ENCODE measurements at places on chromosomes 5 and 9. TPM values are rescaled to one million over a fixed set of nuclear protein-coding genes. Genes with fewer than 3 reads are reported as not detected.

GRCh38 chr5:155765715-155766114, 561.2 kb upstream of the SGCD start:
- DNase-seq: peak; percentile 46

GRCh38 chr9:87662808-87663528, 63.0 kb upstream of the CTSL start:
- DNase-seq: no peak

GRCh38 chr5:148792744-148793143, 33.7 kb upstream of the ADRB2 start:
- no peak for DNase-seq

DNA sequence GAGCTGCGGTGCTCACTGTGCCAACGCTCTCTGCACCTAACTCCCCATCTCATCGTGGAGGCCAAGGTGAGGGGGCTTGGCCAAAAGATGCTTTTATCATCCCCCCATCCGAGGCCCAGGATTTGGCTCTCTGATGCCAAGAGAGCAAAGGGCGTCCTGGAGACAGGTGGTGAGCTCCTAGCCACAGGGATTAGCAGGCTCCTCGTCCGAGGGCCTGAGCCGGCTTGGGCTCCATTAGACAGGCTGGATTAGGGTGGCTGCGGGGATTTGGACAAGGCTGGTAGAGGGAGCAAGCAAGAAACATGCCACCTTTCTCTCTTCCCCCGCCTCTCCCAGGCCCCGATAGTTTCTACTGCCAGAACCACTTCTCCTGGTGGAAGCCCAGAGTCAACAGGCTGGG, 1.0 kb upstream of the GRM6 start:
- no peak for DNase-seq

- peak; percentile 51 for DNase-seq
Measured at GRCh38 chr9:70406434-70406862, 8.0 kb downstream of the KLF9 start.

DNA sequence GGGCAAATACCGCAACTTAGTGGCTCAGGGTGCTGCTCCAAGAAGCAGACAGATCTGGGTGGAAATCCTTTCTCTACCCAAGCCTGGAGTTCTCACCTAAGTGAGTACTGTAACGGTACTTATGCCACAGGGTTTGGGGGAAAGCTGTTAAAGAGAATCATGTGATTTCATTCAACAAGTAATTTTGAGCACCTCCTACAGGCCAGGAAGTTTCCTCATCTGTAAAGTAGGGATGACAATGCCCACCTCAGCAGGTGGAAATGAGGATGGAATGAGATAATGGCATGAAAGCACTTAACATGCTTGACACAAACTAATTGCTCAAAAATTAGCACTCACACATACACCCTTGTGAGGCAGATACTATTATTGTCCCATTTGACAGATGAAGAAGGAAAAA, 114.1 kb downstream of the JAKMIP2 start:
- no peak for DNase-seq

- no peak for DNase-seq
Measured at GRCh38 chr9:136050266-136050700, 44.8 kb downstream of the NACC2 start.

DNA sequence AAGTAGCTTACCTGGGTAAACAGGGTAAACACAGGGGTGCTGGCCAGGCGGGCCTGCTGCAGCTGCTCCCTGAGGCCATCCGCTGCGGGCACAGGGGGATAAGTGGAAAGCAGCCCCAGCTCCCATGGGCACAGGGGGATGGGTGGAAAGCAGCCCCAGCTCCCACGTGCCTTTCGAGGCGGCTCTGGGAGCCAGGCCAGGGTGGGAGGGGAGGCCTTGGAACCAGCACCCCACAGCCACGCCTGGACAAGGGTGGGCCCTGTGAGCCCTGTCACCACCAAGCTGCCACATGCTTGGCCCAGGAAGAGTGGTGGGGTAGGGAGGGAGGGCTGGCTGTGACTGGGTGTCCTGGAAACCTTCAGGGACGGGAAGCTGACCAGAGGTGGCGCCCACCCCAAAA, 7.8 kb upstream of the CARD9 start:
- DNase-seq: no peak

GRCh38 chr5:37703841-37704241, 136.0 kb downstream of the GDNF start:
- DNase-seq: no peak

GRCh38 chr5:83924171-83924570, 203.5 kb upstream of the HAPLN1 start:
- no peak for DNase-seq

DNA sequence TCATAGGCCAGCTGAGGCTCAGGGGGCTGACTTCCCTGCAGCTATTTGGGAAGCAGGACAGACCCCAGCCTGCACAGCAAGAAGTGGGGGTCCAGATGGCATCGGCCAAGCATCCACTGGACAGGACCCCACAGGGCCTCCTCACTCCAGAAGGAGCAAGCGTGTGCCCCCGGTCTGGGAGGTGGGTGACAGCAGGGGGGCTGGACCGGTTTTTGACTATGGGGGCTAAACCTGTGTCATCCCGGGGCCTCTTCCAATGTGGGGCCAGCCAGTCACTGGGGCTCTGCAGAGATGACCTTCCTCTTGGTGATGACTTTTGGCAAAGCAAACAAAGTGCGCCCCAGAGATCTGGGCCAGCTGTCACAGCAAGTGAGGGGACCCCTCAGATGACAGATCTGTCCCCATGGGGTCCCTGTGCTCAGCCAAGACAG, 163.9 kb downstream of the OLFM1 start:
- DNase-seq: no peak

- DNase-seq: no peak
Measured at GRCh38 chr5:57772512-57772911, 289.9 kb upstream of the ACTBL2 start.

DNA sequence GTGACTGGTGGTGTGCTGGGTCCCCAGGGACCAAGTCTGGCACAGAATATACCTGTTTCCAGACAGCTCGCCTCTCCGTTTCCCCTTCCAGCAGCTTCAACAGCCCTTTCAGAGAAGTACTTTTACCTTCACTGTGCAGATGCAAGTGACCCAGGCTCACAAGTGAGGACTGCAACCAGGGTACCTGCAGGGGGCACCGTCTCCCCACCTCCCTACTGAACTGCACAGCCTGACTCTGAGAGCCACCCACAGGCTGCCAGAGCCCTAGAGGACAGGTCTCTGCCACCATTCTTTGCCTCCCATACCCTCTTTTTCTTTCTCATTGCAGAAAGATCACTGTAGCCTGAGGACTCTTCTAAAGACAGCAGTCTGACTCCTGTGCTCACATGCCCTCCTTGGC, 15.4 kb downstream of the IL9 start:
- DNase-seq: no peak

GRCh38 chr9:104658496-104659195, 35.7 kb upstream of the OR13D1 start:
- no peak for DNase-seq

DNA sequence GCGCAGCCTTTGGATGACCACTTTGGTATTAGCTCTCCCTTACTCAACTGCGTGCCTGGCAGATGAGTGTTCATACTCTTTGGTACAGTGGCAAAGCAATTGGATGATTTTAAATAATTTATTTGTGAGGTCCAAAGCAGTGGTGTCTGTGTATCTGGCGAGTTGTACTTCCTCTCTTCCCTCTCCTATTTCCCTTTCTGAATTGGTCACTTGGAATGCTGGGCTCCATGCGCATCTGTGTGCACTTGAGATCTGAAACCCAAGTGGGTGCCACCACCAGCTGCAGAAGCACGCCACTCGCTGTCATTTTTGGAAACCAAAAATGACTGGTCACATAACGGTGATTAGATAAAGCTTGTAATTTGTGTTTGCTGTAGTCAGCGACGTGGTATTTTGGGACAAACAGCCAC, 386.0 kb upstream of the KLF4 start:
- no peak for DNase-seq

GRCh38 chr9:115154617-115155016, 36.7 kb upstream of the TNC start:
- DNase-seq: no peak

GRCh38 chr5:137231540-137231939, 267.6 kb downstream of the SPOCK1 start:
- DNase-seq: no peak

DNA sequence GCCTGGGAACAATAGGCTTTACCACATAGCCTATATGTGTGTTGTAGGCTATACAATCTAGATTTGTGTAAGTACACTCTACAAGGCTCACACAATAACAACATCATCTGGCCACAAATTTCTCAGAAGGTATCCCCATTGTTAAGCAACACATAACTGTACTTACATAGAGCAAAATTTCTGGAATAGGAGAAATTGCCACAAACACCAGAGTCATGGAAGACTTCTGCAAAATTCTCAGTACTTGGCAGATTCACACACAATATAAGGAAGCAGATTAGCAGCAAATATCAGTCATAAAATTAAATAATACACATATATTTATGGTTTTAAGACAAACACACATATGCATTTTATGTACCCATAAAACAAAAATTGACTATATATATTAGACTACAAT, 16.4 kb downstream of the GNAQ start:
- DNase-seq: no peak

- DNase-seq: peak; percentile 36
Measured at GRCh38 chr5:35902046-35902672, 36.3 kb downstream of the CAPSL start.

GRCh38 chr9:117018966-117019617, 332.0 kb downstream of the TRIM32 start:
- no peak for DNase-seq

DNA sequence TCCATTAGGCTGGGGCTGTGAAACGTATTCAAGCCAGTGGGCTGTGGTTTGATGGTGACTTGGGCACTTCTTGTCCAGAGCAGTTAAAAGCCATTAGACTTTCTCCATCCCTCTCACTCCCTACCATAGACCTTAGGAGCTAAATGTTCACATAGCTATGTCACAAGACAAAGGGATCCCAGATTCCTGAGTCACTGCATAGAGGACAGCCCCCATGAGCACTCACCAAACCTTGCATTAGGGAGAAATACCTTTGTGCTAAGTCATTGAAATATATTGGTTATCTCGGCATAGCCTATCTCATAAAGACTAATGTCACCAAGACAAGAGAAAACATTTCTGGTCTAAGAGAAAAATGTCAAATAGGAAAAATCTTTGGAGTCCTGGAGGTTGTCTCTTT, 104.3 kb downstream of the TRPM6 start:
- no peak for DNase-seq

DNA sequence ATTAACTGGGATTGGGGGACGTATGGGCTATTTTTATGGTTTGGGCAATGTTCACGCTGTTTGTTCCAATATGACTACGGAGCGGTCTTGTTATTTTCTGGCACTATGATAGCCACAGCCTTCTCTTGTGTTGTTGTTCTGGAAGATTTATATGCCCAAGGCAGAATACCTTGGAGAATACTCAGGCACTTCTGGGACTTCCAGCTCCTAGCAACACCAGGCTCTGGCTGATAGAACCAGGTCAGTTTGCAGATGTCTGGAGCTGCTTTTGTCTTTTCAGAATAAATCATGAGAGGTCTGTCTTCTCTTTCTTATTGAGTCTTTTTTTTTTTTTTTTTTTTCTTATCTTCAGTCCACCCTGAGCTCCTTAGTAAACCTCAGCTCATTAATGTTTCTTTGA, 262.5 kb downstream of the MED10 start:
- DNase-seq: no peak

GRCh38 chr5:95956021-95956899, 5.4 kb downstream of the ELL2 start:
- no peak for DNase-seq

DNA sequence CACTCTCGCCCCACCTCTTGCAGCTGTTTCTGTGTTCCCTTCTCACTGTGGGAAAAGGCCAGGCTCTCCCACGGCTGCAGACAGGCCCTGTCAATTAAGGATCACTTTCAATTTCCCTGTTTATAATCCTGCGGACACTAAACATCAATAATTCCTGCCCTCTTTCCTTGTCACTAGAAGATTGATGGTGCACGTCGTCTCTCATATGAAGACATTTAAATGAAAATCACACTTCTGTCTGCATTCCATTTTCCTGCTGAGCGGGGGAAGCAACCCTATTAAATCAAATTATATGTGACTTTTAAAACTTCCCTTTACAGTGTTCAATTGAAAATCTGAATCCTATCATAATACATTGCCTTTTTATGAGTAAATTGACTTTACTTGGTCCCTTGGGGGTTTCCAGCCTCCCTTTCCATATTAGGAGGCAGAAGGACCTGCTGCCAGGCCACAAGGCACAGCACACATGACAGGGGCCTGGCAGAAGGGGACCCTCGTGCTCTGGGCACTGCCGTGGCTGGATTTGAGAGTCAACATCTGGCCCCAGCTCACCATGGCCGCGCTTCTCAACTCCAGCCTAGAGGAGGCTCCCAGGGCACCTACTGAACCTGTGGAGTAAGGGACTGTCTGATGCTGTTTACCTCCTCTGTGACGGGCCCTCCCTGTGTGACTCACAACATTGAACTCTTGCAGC, 311.0 kb upstream of the IRX4 start:
- DNase-seq: no peak

DNA sequence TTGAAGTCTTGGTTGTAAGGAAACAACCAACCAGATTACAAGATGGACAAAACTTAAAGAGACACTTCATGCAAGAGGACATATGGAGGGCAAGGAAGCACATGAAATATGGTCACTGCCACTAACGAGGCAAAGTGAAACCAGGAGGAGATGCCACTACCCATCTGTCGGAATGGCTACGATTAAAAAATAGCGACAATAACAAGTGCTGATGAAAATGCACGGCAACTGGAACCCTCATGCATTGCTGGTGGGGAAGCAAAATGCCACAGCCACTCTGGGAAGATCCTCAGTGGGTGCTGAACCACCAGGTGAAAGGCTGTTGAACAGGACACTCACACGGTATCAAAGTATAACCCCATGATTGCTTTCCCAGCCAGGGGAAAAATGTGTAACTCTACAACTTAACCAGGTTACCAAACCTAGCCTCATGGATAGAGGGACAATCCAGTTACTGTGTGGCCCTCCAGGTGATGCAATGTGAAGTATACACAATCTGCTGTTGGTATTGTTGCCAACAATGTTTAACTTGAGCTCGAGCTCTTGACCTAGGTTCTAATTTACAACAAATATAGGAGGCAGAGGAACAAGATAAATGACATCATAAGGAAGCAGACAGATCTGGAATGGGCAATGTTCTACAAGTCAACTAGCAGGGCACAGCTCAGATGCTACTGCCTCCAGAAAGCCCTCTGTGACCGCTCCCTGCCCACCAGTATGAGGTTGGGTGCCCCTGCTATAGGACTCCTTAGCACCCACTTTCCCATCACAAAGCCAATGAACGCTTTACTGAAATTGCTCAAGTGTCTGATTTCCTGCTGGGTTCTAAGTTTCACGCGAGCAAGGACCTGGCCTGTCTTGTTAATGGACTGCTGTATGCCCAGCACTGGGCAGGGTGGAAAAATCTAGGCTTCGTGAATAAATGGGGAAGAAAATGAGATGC, 25.8 kb downstream of the SH3PXD2B start:
- DNase-seq: no peak

- no peak for DNase-seq
Measured at GRCh38 chr5:63211448-63212132, 633.0 kb downstream of the LRRC70 start.

- no peak for DNase-seq
Measured at GRCh38 chr5:177301503-177302165, 1.9 kb downstream of the RAB24 start.

- no peak for DNase-seq
Measured at GRCh38 chr5:147234825-147235635, at the start of gene STK32A. TSS of gene STK32A (plus strand) at chr5:147235026. CDS start at chr5:147239635, 4,609 bp downstream.

The NDUFAF2 gene
- total RNA-seq: 7.6 TPM

The PCDHB15 gene
- not detected for total RNA-seq

The ACOT12 gene
- total RNA-seq: not detected

The SLC6A7 gene
- not detected for total RNA-seq

The GLIPR2 gene
- total RNA-seq: 124 TPM

The POLK gene
- total RNA-seq: 16.8 TPM

The IDNK gene
- 13.0 TPM for total RNA-seq

The GPX3 gene
- not detected for total RNA-seq

The CCDC183 gene
- total RNA-seq: 0.65 TPM

Measured in natural killer cell (primary cell).